Activated B cell treated with CpG ODN at 0.5 μM for 24 hours (primary cell): ENCODE measurements at places on chromosomes 6 and 20. TPM values are rescaled to one million over a fixed set of nuclear protein-coding genes. Genes with fewer than 3 reads are reported as not detected.

GRCh38 chr6:164109770-164110140 lies 695.2 kb downstream of the QKI start:
- no peak for DNase-seq

- no peak for DNase-seq
Observed at GRCh38 chr6:167988945-167989841, 8.3 kb upstream of the KIF25 start.

GRCh38 chr6:119612911-119613381 lies 263.4 kb upstream of the MAN1A1 start:
- no peak for DNase-seq

FOXC1 gene
- total RNA-seq = 1.00 and 1.1 TPM in 2 replicates

LY6G6C gene
- not detected in 2 replicates for total RNA-seq
